ENCODE measurements at places on chromosomes 2 and 18. TPM values are rescaled to one million over a fixed set of nuclear protein-coding genes. Genes with fewer than 3 reads are reported as not detected.

The ASB18 gene
- 8.8 TPM for polyA plus RNA-seq

DNA sequence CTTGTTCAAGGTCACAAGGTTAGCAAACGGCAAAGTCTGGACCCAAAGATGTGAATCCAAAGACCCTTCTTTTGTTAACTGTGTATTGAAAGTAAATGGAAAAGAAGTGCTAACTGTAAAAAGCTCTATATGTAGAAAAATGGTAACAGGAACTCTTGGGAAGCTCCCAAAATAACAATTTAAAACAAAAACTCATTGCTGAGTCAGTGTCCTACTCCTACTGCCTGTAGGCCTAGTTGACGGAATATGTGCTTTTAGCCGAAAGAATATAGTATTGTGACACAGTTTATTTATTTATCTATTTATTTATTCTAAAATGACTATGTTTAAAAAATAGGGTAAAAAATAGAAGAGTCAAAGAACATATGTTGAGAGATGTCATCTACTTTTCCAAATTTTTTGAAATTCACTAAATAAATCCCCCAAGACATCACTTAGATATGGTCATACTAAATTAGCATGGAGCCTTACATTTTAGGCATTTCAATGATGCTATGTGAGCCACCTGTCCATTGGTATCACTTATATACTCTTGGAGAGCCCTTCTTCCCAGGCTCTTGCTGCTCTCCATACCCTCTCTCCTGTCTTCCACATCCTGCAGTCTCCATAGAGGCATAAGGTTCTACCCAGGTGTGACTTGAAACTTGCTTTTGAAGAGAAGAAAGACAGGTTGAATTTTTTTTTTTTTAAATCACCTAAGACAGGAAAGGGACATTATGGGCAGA is 13.7 kb downstream of the COL5A2 start:
- DNase-seq: no peak

DNA sequence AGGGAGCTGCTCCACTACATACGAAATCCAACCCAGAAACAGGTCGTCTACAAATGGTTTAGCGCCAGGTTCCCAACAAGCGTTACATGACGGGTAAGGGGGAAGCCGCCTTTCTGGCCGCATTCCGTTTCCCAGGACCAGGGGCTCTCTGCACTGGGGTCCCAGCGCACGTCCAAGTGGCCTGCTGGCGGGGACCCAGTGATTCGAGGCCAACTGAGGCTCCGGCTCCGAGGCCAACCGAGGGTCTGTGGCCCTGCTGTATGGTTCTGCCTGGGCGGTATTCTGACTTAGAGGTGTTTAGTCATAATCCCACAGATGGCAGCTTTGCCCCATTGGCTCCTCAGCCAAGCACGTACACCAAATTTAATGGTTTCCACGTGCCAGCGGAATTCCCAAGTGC is 127.2 kb downstream of the PKP4 start:
- no peak for DNase-seq

DNA sequence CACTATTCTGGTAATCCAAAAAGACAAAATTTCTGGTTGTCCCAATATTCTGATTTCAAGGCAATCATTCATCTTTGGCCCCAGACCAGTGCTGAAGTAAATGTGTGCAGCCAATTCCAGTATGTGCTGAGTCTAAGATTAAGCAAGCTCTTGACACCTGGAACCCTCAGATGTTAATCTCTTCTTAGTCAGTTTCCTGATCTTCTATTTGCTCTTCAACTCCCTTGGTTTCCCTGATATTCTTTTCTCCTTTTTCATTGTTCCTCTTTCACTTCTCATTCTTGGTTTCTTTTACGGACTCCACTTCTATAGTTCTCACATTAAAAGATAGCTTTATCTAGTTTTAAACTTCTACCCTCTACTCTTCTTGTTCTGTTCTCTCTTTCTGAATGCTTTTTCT is 445.7 kb upstream of the FANCL start:
- no peak for DNase-seq

- no peak for DNase-seq
Observed at GRCh38 chr2:136164280-136164776, 46.4 kb upstream of the CXCR4 start.

DNA sequence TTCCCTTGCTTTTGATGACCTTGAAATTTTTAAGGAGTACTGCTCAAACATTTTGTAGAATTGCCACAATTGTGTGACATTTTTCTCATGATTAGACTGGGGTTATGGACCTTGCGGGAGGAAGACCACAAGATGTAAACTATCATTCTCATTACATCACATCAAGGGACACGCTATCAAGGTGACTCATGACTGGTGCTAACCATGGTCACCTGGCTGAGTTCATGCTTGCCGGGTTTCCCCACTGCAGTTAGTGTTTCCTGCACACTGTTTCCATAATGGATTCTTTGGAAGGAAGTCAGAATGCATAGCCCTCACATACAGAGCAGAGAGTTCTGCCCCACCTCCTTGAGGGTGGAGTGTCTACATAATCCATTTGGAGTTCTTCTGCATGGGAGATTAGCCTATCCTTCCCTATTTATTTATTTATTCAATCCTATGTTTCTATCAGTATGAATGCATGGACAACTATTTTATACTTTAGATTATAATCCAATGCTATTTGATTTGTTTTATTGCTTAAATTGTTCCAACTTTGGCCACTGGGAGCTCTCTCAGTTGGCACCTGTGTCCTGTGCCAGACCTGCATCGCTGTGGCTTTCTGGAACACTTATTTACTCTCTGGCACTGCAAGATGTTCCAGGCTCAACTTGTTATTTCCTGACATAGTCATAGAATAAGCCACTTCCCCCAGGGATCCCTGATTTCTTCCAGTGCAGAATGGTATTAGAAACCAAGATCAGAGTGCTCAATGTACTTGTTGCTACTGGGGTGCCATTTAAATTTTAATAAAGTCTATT is 6.0 kb downstream of the MC2R start:
- no peak for DNase-seq

DNA sequence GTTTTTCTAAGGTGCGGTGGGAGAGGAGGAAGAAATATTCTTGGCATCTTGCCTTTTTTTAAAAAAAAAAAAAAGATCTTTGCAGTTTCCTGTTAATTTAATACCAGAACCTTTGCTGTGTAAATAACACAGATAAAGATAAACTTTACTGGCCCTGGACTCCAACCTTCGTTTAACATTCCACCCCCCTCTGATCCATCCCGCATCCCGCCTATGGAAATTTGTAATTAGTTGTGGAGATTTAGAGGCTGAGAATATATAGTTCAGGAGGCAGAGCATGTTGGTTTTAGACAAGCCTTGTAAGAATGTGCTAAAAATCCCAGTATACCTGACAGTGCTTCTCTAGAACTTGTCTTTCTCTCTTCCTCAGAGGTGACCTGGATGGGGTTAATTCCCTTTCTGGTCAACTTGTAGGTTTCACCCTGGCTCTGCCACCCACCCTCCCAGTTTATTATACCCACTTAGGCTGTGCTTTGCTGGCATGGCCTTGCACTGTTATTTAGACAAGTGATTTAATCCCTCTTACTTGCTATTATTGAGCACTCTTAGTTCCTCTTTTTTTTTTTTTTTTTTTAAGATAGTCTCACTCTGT is 2.9 kb upstream of the C2orf72 start:
- no peak for DNase-seq

Measured in muscle of arm (tissue), 14 donors.